ENCODE measurements at places on chromosomes 11 and 22.

DNA sequence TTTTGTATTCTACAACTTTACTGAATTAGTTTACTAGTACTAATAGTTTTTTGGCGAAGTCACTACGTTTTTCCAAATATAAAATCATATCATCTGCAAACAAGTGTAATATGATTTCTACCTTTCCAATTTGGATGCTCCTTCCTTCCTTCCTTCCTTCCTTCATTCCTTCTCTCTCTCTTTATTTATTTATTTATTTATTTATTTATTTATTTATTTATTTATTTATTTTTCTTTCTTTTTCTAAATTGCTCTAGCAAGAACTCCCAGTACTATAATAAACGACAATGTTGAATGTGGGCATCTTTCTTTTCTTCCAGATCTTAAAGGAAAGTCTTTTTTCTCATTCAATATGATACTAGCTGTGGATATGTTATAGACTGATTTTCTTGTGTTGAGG lies 656.0 kb upstream of the LUZP2 start:
- DNase-seq, result no peak

GRCh38 chr22:26671317-26672059 lies 14.1 kb downstream of the MIAT start:
- DNase-seq, result peak; percentile 51

DNA sequence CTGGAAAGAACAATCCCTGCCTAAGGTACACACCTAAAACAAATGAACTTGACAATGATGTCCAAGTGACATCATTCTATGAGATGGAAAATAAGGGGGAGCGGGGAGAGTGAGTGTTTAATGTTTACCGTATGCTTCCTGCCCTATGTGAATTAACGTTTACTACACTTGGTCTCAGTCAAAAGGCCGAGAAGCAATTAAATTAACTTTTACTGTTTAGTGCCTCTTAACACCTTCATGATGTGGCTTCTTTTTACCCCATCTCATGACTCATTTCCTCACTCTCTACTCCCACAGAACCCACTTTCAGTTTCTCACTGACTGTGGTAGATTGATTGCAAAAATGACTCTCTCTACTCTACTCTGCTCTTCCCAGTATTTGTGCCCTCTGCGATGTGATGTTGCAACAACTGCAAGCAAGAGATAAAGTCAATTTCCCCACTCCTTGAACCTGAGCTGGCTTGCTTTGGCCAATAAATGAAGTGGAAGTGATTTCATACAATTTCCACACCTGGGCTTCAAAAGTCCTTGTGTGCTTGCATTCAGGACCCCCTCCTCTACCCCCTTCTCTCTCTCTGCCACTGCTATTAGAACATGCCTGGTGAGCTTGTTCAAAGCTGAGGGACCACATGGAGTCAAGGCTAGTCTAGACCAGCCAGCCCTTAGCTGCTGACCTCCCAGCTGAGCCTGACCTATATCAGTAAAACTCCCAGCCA lies 11.6 kb upstream of the ALKBH3 start:
- no peak for DNase-seq

DNA sequence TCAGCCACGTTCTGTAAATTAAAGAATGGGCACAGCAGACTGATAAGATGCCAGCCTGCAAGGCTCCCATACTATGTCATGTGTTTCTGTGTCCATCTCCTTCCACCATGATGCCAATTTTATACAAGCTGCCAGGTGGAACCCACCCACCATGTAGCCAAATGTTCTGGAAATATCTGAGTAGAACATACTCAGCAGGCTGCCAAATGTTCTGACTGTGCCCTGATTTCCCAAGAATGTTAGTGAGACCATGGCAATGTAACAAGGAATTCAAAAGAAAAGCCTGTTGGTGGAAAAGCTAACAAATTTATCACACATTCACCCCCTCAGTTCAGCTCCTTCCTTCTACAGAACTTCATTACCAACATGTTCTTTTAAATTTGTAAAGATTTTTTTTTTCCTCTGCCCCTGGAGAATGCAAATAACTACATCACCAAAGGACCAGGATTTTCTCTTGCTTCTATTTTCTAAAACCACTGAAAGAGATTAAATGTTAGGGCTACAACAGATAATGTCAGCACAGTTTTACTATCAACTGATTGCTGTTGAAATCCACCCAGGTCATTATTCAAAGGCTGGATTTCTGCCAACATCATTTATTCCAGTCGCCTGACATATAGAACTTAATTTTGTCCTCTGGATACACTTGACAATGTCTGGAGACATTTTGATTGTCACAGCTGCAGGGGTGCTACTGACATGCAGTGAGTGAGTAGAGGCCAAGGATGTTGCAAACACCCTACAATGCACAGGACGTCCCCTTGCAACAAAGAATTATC lies 3.1 kb downstream of the DMC1 start:
- no peak for DNase-seq

DNA sequence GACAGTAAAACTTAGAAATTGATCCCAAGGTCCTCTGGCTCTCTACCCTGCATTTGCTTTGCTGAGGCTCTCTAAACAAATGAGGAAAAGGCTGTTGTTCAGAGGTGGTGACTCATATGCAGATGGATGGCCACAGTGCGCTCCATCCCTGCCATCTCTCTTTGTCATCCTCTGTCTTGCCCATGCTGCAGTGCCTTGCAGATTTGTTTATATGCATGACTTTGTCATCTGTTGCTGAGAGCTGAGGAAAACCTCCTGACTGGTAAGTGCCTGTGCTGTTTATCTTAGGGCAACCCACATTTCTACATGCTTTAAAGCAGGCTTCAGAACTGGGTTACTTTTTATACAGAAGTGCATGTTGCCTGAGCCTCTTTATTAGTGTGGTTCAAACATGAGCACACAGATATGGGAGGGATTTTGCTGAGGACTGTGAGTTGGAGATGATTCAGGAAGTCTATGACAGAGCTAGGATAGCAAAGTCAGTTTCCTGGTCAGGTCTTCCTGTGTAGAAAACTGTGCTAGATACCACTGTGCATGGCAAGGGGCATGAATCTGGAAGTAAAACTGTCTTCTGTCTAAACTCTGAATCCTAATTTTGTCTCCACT lies 57.4 kb downstream of the JAM3 start:
- DNase-seq, result no peak

- no peak for DNase-seq
Observed at GRCh38 chr11:62953811-62954210, 31.0 kb downstream of the SLC22A6 start.

DNA sequence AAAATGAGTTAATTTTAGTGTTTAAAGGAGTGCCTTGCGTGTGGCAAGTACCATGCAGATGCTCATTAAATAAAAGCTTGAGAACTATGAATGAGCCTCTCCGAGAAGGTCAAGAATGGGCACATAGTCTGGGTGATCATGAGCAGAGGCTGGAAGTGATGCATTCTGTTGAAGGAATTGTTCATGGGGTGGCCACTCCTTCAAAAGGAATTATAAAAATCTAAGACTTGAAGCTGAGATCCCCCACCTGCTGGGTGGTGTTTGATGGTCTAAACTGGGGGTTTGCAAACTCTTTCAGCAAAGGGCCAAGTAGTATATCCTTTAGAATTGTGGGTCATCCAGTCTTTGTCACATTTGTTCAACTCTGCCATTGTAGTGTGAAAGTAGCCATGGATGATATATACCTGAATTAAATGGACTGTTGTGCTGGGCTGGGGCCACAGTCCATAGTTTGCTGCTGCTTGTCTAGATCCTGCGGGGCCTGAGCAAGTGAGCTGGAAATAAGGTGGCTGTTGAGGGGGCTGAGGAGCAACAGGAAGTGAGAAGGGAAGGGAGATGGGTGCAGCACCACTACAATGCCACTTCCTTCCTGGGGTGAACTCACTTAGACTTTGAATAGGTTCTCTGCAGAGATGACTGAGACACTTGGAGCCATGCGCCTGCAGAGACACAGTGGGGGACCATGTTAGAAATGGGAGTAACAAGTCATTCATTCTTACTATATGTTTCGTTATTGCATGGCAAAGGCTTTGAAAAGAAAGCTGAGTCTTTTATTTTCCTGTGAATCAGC lies 179.0 kb downstream of the SNX19 start:
- DNase-seq, result no peak

GRCh38 chr11:11731311-11732083 lies 109.7 kb upstream of the GALNT18 start:
- no peak for DNase-seq

- no peak for DNase-seq
Observed at GRCh38 chr22:49583341-49583740, 244.3 kb downstream of the BRD1 start.

DNA sequence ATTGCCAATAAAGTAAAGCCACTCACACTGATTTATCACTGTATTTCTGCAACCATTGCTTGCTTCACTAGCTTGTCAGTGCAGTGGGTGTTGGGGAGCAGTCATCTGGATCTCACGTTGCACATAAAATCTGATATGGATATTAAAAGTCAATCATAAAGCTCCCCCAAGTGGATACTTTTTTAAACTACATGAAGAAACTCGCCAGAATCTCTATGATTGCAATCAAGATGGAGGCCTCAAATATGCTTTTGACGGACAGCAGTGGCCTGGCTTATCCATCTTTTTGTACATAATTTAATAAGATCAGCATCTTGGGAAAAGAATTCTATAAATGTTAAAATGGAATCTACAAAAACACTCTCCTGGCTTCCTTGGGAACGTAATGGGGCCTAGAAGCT lies 137.7 kb downstream of the WT1 start:
- DNase-seq, result no peak

- no peak for DNase-seq
Observed at GRCh38 chr11:29324328-29324727, 692.5 kb downstream of the KCNA4 start.

- DNase-seq, result no peak
Observed at GRCh38 chr11:113623114-113623513, 83.0 kb downstream of the TMPRSS5 start.

DNA sequence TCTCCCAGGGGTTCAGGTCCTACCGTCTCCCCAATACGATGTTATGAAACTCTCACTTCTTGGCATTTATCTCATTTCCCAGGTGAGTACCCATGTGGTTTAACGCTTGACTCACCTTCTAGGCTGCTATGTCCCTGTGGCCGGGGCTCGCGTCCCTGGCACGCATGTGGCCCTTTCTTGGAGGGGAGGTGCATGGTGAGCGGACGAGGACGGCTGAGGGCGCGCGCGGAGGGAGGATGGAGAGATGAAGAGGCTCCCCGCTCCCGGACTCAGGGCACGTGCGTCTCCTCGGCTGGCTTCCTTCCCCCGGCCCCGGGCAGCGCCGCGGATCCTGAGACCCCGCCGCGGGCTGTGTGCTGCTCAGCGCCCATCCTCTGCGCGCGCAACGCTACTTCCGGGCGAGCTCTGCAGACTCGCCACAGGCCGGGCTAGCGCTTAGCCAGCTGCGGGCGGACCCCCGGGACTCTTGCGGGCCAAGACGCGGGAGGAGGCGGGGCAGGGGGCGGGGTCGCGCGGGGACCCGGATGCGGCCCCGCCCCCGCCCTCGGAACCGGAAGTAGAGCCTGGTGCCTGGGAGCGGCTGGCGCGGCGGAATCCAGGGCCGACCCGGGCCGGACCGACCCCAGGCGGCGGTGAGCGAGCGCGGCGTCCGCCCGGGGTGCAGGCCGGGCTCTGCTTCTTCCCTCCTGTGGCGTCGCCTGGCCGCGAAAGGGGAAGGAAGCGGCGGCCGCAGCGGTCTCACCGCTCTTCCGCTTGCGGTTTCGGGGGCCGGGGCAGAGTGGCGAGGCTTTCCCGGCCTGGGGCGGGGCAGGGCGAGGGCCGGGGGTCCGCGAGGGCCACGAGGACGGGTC lies at the start of gene CTTN:
TSS of gene CTTN (plus strand) at position 547 of the 851 bp plus-strand sequence. CDS start 8,769 bp downstream, outside the sequence.
- DNase-seq, result peak; percentile 57

- DNase-seq, result no peak
Observed at GRCh38 chr11:95102733-95103132, 13.1 kb downstream of the ENDOD1 start.

DNA sequence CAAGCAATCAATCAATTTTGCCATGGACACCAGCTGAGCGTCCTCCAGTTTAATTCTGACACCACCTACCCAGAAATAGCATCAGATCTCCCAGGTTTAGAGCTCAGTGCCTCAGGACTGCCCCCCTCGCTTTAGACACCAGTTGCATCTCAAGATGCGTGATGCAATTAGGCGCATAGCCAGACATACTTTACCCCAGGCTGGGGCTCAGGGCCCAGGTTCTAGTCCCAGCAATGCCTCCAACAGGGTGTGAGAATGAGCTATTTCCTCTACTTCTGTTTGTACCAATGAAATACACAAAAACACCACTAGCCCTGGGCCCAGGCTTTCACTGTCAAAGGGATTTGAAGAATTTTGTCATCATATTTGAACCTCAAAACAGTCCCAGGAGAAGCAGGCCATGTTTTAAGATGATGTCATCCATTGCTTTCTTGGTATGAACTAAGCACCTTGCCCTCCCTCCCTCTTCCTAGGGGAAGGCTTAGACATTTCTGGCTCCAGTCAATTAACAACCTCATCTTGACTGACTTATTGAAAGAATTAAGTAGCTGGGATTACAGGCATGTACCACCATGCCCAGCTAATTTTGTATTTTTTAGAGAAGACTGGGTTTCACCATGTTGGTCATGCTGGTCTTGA lies 61.5 kb upstream of the INCENP start:
- DNase-seq, result no peak

DNA sequence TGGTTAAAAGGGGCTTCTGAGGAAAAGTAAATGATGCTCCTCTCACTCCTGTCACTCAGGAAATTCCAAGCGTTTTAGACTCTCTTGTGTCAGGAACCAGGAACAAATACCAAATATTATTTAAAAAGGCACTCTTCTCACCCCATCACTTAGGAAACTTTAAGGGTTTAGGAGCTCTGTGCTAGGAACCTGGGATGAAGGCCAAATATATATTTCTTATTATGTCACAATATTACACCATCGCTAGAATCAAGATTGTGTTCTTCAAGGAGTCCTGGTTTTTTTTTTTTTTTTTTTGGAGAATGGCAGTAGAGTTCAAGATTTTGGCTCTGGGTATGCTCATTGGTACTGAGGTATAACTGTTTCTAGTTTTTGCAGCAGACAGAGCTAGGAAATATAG lies 79.0 kb upstream of the HEPHL1 start:
- DNase-seq, result no peak

DNA sequence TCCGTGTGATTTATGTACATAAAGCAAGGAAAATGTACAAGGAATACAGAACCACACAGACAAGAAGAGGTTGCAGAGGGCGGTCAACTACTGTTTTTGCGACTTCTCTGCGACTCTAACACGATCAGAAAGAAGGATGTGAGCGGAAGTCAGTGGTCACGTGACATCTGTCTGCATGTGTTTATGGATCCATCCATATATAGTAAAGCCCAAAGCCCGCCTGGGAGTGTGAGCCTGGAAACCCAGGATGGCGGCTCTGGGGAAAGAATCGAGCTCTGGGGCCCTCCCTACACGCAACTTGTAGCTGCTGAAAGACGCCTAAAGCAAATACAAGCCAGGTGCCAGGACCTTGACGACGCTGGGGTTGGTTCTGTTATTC lies 8.8 kb downstream of the OSBPL5 start:
- DNase-seq, result no peak

- no peak for DNase-seq
Observed at GRCh38 chr11:102933627-102934026, 21.9 kb downstream of the MMP13 start.

- no peak for DNase-seq
Observed at GRCh38 chr11:134349802-134350355, 18.1 kb downstream of the GLB1L2 start.
